ENCODE measurements at places on chromosomes 2 and 18.

- DNase-seq = no peak
Observed at GRCh38 chr2:230347659-230348305, 20.8 kb downstream of the SP140L start.

- no peak for DNase-seq
Observed at GRCh38 chr2:30484995-30485394, 37.9 kb downstream of the LCLAT1 start.

- DNase-seq = no peak
Observed at GRCh38 chr2:34241905-34242762, 643.0 kb upstream of the FAM98A start.

GRCh38 chr18:77197073-77197472 lies 52.6 kb upstream of the GALR1 start:
- DNase-seq = no peak

DNA sequence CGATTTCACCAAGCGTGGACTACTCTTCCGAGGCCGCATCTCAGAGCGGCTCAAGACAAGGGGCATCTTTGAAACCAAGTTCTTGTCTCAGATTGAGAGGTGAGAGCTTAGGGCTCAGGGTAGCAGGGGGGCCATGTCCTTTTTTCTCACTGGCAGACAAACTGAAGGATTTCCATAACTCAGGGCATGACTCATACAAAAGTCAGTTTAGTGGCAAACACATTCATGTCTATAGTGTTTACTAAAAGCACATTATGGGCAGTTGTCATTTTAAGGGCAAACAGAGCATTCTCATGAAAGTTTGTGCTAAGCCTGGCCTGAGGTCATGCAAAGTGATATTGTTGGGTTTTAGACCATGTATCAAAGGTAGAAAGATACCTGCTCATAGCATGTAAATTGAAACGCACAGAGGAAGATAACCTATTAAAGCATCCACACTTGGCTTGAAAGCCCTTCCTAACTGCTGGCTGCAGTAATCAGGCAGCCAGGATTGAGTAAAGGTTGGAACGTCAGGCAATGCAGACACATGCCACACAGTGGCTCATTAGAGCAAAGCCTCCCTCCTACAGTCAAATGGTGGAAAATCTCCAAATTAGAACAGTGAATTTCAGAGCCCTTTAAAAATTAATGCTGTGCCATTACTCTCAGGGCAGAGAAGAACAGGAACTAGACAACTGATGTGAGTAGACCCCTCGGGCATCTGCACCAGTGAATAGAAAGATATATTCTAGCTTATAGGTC lies 54.2 kb downstream of the HK2 start:
- no peak for DNase-seq

GRCh38 chr2:197089655-197090054 lies 163.1 kb upstream of the PGAP1 start:
- DNase-seq = no peak

- DNase-seq = no peak
Observed at GRCh38 chr2:54549917-54550518, 93.9 kb downstream of the SPTBN1 start.

DNA sequence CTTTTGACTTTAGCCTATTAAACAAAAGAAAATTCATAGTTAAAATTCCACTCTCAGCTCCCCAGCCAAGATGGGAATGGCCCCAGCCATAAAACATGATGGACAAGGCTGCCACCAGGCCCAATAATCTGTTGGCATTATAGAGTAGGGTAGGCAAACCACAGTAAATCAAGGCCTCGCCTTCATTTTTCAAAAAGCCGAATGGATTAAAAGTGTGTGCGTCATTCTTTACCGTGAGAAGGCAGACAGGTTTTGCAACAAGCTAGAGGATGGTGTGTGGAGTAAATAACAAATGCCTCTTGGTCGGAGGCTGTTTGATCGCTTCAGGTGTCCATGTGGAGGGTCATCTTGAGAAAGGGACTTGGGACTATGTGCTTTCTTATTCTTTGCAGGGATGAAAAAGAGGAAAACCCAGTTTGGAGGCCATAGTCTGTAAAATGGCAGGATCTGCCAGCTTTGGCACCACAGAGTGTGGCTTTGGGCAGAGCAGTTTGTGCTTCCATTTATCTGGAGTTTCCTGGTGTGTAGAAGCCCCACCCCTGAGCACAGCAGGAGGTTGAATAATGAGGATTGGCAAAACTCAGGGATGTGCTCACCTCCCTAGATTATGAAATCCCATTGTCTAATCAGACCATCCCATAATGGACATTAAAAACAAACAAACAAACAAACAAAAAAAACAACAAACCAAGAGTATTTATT lies 57.1 kb upstream of the ITGB6 start:
- DNase-seq = no peak

GRCh38 chr2:198441901-198442300 lies 637.5 kb downstream of the PLCL1 start:
- DNase-seq = no peak

- peak; percentile 73 for DNase-seq
Observed at GRCh38 chr2:172113617-172114016, 10.9 kb upstream of the DLX2 start.

- DNase-seq = no peak
Observed at GRCh38 chr2:119439574-119440500, 8.2 kb downstream of the TMEM37 start.

- DNase-seq = no peak
Observed at GRCh38 chr2:2901384-2902345, 476.0 kb downstream of the EIPR1 start.

- DNase-seq = no peak
Observed at GRCh38 chr2:46095830-46096229, 201.4 kb upstream of the EPAS1 start.

- DNase-seq = no peak
Observed at GRCh38 chr18:23065234-23065806, 70.0 kb upstream of the CABLES1 start.

- DNase-seq = no peak
Observed at GRCh38 chr2:174561283-174561971, 36.2 kb downstream of the WIPF1 start.

GRCh38 chr18:70294471-70295191 lies 5.8 kb downstream of the SOCS6 start:
- DNase-seq = no peak

GRCh38 chr18:75293591-75293990 lies 83.0 kb downstream of the TSHZ1 start:
- no peak for DNase-seq

GRCh38 chr2:183371545-183371944 lies 247.3 kb downstream of the NUP35 start:
- no peak for DNase-seq

GRCh38 chr18:48462510-48462909 lies 53.3 kb upstream of the ZBTB7C start:
- no peak for DNase-seq

DNA sequence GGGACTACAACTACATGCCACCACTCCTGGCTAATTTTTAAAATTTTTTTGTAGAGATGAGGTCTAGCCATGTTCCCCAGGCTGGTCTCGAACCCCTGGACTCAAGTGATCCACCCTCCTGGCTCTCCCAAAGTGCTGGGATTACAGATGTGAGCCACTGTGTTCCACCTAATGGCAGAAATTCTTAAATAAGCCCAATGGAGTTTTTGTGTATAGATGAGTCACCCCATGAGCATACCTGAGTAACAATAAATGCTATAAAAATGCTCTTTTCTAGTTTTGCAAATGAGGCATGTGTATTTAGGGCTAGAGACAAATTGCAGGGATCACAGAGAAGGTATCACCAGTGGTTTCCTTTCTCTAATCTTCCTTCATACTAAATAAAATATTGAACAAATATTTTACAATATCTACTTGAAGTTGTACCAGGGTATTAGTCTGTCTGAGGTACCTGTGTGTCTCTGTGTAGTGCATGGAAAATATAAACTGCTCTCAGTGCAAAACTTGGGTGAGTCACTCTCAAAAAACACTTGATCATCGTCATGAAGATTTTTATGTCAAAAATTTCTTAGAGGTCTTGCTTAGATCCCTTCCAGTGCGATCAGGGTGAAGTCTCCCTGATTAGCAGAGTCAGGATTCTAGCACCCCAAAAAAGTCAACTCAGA lies 337.1 kb upstream of the MMADHC start:
- DNase-seq = no peak

DNA sequence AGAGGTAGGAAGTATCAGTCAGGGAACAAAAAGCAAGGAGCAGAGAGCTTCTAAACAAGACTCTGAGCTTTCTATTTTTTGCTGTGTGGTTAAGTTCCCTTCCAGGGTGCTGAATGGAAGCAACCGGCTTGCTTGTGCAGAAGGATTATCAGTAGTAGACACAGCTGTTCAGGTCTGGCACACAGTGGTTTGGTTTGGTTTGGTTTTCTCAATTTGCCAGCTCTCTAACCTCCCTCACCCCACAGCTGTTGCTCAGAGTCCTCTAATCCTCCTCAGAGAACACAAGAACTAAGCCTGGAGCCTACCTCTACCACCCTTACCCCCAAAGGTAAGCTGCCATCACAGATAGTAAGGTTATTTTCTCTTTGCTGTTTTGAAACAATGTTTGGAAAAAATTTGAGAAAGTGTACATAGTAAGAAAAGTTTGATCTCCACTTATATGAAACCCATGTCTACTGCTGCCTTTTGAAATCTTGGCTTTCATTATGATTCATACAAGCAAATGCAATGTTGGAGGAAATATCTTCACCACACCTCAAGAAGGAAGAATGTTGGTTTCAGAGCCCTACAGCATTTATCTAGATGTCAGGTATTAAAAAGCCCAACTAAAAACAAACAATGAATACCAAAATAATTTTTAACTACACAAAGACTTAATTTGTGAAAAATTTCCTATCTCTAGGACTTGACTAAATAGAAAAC lies 255.3 kb downstream of the NR4A2 start:
- DNase-seq = no peak

DNA sequence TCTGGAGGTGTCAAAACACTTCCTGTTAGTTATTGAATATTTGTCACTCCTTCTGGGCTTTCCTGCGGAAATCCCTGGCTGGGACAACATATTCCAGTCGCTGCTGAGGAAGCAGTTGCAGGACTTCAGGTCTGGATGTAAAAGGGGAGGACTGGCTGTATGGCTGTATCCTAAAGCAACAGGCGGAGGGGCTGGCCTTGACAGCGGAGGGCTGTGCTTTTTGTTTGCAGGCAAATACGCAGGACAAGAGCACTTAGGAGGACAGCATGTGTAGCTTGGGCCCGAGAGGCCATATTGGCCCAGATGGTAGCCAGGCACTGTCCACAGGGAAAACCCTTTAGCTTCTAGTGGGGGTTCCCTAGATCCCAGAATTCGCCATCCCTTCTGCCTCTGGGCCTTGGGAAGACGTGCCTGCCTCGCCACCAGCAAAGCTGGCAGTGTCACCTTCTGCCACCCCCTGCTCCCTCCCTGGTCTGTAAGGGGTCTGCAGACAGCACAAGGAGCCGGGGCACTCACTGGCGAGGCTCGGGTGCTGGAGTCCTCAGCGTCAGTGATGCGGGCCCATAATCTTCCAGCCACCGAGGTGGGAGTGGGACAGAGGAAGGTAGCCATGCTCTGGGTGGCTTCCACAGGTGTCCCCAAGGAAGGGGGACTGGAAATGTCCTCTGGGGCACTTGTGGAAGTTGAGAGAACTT lies 6.7 kb downstream of the NPPC start:
- no peak for DNase-seq

- DNase-seq = no peak
Observed at GRCh38 chr2:200270732-200271131, 35.8 kb upstream of the SPATS2L start.

GRCh38 chr2:230700447-230700846 lies 12.2 kb upstream of the CAB39 start:
- DNase-seq = peak; percentile 61

DNA sequence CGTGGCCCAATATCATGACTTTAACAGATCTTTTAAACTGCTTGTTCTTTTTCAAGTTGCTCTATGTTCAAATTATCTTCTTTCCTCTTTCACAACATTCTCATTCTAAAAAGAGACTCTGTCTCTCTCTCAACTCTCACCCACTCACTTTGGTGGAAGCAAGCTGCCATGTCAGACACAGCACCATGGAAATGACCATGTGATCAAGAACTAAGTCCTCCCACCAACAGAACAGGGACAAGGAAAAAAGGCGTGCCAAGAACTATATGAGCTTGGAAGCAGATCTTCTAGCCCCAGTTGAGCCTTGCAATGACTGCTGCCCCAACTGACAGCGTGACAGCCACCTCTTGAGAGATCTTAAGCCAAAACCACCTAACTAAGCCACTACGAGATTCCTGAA lies 23.9 kb downstream of the BAZ2B start:
- DNase-seq = no peak

DNA sequence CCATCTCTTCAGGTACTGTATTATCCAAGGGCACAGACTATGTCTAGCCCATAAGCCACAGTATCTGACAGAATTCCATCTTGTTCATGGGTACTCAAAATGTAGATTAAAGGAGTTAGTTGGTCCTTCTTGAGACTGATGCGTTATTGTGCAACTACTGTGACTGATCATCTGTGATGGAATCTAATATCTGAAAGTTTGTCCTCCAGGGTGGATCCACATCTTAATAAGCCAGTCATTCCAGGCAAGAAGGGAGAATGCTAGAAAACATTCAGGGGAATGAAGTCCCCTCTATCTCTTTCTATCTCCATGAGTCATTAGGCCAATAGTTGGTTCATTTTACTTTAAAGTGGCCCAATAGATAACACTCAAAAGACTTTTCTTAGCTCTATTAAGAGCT lies 252.6 kb downstream of the EXOC6B start:
- no peak for DNase-seq

DNA sequence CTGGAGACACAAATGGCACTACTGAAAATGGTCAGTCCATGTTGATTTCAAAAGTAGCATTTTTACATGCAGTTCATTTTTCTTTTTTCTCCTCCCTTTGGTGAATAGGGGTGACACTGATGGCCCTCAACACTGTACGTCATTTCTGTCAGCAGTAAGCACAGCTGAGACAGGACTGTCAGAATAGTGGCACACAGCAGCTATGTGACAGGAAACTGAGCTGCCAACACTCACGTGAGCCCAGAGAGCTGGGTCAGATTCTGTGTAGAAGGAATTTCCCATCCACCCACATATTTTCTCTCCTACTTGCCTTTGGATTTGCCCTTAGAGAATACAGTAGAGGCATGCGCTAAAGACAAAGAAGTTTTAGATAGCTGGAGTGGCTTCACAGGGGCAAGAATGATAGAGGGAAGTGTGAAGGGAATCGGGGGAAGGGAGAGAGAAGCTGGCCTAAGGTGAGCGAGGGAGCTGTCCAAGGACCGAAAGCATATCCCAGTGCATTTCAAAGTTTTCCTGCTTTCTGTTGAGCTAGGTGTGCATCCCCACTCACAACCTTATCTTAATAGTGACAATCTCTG lies 476.6 kb downstream of the CNTNAP5 start:
- DNase-seq = no peak
